ENCODE measurements at places on chromosomes 1 and 21.

- no peak for DNase-seq
These were observed 87.6 kb downstream of the CTH start for GRCh38 chr1:70498666-70499065.

DNA sequence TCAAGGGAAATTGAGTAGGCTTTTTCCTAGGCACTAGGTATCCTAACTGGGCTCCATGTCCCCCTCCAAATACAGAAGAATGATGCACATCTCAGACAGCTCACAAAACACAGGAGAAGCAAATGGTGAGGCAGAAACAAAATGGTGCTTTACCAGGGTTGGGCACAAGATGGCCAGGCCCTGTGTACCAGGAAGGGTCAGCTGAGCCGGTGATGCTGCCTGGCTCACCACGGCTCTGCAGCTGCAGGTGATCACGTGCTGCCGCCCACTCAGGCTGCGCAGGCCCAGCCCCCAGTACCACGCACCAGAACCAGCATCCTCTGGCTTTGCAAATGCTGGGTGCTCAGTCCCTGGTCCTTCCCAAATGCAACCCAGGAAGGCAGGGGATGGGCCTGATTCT lies 993 bp upstream of the DSCAM start:
- no peak for DNase-seq

DNA sequence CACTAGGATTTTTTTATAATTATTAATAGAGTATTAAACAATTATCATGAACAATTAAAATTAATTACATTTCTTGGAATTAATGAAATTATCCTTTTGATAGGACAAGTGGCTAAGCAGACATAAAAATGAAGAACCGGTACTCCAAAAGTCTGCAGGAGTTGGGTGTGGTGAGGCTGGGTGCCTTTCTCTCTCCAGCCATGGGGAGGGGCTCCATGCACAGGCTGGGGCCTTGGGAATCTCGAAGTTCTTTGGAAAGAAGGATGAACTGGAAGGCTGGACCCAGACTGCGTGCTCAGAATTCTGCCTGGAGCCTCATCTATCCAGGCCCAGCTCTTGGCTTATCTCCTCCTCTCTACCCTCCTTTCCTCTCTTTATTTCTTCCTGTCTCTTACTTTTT lies 94.1 kb downstream of the ACTL8 start:
- DNase-seq: no peak

GRCh38 chr1:200673952-200674823 lies 4.5 kb upstream of the DDX59 start:
- DNase-seq: no peak

- DNase-seq: no peak
These were observed 85.4 kb upstream of the CD53 start for GRCh38 chr1:110787328-110788071.

DNA sequence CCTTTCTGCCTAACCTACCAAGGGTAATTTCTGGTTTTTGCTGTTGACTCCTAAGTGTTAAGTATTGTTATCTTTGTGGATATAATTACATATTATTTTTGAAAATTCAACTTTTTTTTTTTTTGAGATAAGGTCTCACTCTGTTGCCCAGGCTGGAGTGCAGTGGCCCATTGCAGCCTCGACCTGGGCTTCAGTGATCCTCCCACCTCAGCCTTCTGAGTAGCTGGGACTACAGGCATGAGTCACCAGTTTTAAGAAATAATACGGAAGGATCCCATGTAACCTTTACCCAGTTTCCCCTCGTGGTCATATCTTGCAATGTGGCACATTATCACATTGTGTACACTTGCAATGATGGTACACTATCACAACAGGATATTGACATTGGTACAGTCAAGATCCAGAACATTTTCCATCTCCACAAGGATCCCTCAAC lies 3.1 kb downstream of the CHD1L start:
- DNase-seq: no peak

GRCh38 chr1:183840140-183840539 lies 35.2 kb downstream of the RGL1 start:
- no peak for DNase-seq

DNA sequence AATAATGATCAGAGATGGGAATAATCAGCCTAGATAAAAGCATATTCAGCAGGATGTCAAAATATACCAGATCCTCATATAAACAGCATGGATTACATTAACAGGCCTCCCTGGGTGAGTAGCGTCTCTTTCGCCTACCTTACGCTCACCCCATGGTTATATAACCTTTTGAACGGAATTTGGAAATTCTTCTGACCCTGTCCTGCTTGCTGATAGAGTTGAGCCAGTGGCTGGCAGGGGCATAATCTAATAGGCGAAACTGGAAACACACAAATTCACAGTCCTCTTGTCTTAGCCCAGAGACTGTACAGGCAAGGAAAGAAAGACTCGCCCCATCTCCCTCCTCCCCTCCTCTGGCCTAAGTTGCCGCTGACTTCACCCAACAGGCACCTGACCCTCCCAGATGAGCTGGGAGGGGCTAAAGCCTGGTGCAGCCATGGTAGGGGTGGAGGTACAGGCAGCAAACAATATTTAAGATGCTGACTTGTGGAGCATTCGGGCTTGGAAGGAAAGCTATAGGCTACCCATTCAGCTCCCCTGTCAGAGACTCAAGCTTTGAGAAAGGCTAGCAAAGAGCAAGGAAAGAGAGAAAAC lies at the start of gene ANGPTL7:
ANGPTL7 (plus strand) TSS at position 498 of the 594 bp plus-strand sequence. CDS start 225 bp downstream, outside the sequence.
- no peak for DNase-seq

DNA sequence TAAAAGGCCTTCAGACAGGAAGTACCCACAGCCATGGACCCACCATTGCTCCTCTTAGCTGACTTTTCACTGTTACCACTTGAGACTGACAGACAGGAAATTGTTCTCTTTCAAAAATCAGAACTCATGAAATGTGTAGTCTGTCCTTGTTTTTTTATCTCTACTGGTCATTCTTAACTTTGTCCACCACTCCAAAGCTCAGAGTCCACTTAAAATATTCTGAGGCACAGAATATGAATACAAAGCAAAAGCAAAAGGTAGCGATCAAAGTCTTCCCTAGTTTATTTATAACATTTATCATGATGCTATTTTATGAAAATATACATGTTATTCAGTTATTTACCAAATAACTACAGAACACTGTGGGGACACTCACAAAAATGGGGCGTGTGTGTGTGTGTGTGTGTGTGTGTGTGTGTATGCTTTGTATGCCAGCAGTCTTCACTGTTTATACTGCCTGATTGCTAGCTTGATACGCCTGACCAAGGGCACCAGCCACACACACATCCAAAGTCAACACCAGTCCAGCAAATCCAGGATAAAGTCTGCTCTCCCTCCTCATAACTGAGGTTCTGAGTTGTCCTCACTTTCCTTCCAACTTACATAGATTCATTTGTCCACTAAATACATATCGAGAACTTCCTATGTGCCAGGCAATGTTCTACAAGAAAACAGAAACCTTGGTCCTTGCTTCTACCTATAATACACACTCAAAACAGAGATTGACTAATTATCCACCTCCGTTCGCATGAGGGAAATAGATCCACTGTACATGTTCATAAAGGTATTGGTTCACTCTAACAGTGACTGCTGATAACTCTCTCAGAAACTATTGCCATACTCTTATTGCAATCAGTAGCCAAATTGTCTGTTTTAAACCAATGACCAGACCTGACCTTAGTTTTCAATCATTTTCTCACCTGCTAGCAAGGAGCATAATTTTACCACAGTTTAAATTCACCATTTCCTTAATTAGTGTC lies 79.4 kb downstream of the ERICH3 start:
- no peak for DNase-seq

GRCh38 chr1:225626698-225627097 lies 26.2 kb downstream of the ENAH start:
- DNase-seq: no peak

- no peak for DNase-seq
These were observed 2.8 kb upstream of the PHC2 start for GRCh38 chr1:33433509-33434362.

DNA sequence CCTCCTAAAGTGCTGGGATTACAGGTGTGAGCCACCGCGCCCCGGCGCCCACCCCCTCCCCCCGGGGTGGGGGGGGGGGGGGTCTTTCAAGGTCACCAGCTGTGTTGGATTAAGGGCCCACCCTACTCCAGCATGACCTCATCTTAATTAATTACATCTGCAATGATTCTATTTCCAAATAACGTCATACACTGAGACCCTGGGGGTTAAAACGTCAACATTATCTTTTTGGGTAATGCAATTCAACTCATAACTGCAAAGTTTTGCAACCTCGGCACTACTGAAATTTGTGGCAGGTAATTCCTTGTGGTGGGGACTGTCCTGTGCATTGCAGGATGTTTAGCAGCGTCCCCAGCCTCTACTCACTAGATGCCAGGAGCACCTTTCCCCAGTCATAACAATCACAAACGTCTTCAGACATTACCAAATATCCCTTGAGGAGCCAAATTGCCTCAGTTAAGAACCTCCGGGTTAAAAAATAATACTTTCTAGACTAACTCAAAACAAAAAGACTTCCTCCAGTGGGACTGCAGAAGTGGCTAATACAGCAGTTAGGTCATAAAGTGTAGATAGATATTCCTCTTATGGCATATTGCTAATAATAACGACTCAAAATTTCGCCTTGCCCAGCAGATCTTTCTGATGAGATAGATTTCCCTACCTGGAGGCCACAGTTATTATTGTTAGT lies 233.0 kb upstream of the KAZN start:
- no peak for DNase-seq

- no peak for DNase-seq
These were observed 15.2 kb downstream of the SAMD11 start for GRCh38 chr1:938711-939489.

DNA sequence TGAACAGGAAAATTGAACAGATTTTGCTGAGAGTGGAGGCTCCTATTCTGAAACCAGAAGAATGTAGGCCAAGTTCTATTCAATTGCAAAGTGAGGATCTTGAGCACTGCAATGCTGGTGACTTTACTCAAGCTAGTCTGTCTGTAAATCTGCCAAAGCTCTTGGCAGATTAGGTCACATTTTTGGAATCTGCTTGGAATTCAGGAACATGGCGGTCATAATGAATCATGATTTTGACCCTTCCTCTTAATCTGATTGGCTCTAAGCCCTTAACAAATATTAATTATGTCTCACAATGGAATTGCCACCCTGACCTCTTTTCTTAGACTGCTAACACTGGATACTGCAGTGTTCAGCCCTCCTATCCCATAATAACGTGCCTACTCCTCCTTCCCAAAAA lies 7.2 kb upstream of the GNG12 start:
- no peak for DNase-seq

DNA sequence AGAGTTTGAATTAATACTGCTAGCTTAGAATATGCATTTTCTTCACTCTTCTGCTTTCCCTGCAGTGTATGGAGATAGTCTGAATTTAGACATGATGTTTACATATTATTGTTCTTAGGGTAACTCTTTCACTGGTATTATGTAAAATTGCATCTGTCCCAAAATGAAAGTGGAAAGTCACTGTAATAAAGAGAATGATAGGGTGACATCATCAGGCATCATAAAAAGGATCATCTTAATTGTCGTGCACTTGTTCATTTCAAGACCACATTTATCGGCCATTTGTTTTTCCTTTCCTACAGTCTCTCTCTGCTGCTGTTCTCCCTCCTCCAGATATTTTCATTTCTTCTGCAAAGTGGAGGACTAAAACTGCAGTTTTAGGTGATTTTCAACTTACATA lies 61.9 kb upstream of the ZNF281 start:
- DNase-seq: no peak

- DNase-seq: no peak
These were observed 144.8 kb downstream of the USP25 start for GRCh38 chr21:15874615-15875014.

DNA sequence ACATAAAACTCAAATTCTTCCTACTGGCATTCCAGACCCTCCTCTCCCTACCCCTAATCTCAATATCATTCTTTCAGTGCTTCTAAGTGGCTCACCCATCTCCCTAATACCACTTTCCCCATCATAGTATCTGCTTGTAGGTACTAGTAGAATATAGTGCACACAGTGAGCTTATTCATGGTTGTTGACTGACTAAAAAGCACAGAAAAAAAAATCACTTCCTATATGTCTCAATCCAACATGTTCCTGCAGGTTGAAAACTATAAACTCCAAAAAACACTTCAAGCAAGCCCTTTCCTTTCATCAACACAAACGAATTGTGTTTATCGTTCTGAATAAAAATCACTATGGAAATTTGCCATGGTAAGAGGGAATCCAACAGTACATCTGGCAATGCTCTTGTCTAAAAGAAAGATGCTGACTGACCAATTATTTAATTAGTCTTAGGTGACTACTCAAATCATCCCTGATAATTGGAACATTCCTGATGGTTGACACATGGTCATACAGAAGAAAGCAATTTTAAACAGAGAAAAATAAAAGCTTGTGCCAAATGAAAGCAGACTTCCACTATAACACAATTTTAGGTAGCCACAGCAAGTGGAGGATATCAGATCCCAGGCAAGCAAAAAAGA lies 87.1 kb downstream of the NDUFS5 start:
- no peak for DNase-seq

DNA sequence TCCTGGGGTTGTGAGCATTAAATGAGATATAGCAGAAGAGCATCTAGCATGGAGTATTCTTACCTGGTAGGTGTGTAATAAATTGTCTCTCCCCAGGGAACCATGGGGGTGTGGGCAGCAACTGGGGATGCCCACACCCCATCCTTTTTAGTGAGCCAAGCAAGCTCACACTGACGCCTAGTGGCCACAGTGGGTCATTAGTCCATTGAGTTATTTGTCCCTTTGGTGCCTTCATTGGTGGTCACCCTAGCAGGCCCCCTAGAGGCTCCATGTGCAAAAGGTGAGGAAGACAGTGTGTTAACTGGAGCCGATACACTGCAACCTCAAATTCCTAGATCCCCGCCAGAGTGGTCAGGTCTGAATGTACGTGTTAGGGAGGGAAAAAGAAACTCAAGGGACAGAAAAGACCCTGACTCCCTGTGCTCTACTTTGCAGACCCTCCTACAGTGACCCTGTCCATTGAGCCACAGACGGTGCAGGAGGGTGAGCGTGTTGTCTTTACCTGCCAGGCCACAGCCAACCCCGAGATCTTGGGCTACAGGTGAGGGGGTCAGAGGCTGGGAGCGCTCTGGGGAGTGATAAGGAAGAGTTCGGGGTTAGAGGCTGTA lies 93.3 kb upstream of the CD1D start:
- DNase-seq: no peak

DNA sequence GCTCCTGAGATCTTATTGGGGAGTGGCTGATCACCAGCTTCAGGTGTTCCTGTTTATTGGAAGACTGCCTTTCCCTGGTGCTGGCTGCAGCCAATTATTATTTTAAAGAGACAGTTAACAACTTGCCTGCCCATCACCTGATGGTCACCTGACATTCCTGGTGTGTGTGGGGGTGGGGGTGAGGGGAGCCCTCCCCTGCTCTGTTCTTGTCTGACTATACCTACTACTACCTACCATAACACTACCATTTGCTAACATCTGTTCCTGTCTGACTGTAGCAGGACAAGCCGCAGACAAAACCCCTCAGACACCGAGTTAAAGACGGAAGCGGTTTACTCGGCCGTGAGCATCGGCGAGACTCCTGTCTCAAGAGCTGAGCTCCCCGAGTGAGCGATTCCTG lies 54.9 kb upstream of the NBPF3 start:
- DNase-seq: no peak
